ENCODE measurements at places on chromosomes 12 and 14.

GRCh38 chr12:111823891-111824290 is 18.1 kb upstream of the MAPKAPK5 start:
- DNase-seq = no peak

DNA sequence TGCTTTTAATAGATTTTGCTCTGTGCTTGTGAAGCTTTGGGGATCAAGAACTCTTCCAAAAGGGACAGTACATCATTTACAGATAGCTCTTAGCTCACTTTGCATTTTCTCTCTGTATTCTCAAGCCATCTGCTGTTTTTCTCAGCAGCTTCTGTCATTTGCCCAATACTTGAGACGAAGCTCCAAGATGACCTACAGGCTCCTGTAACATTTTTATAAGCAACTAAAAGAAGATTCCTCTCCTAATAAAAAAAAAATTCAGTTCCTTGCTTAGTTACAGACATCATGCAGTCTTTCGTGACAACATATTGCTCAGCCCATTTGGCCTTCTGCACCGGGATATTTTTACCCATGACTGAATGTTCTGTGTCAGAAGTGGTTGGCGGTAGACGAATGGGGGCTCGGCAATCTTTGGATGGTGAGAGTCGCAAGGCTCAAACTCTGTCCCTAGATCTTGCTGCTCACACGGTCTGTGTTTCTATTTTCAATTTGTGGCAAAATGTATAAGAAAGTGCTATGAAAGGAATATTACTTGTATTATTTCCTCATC is 215.6 kb downstream of the FSCB start:
- no peak for DNase-seq

DNA sequence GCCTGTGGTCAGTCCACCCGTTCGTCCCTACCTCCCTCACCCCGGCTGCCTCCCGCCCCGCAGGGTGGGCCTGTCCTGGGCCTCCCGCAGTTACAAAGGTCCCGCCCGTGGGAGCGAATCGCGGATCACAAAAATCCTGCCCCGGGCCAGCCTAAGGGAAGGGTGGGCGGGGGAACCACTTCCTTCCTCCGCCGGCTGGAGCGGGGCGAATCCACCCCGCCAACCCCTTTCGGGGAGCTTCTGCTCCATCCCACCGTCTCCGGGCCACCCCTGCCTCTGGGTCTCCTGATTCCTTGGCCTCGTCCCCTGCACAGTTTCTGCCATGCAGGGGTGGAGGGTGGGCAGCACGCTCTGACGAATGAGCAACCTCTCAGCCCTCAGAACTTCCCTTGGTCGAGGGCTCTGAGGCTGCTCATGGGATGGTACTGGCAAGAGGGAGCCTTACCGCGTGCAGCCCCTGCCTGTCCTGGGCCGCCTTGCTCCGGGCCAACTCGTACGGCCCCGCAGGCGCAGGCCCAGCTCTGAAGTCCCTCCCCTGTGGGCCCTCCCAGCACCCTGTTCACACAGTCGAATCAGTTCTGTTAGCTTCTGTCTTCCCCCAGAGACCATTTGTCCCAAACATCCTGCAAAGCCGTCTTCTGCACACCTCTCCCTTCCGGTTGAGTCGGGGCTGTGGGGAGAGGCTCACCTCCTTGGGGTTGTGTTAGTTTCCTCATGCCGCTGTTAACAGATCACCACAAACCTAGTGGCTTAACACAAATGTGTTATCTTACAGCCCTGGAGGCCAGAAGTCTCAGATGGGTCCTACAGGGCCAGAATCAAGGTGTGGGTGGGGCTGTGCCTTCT is 589 bp upstream of the HVCN1 start:
- peak; percentile 50 for DNase-seq

DNA sequence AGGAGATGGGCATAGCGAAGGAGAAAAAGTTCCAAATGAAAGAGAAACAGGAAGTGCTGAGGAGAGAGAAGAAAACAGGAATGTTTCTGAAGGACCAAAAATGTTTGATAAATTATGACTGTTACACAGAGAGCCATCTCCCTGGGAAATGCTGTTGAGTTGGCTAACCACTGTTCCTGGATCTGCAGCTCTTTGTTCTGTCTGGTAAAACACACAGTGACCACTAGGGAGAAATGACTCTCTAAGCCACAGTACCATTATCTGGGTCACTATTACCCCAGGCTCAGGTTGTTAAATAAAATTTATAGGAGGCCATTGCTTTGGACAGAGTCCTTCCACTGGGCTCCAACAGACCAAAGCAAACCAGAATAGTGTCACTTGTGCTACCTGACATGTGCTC is 219.3 kb downstream of the CRADD start:
- DNase-seq = no peak

DNA sequence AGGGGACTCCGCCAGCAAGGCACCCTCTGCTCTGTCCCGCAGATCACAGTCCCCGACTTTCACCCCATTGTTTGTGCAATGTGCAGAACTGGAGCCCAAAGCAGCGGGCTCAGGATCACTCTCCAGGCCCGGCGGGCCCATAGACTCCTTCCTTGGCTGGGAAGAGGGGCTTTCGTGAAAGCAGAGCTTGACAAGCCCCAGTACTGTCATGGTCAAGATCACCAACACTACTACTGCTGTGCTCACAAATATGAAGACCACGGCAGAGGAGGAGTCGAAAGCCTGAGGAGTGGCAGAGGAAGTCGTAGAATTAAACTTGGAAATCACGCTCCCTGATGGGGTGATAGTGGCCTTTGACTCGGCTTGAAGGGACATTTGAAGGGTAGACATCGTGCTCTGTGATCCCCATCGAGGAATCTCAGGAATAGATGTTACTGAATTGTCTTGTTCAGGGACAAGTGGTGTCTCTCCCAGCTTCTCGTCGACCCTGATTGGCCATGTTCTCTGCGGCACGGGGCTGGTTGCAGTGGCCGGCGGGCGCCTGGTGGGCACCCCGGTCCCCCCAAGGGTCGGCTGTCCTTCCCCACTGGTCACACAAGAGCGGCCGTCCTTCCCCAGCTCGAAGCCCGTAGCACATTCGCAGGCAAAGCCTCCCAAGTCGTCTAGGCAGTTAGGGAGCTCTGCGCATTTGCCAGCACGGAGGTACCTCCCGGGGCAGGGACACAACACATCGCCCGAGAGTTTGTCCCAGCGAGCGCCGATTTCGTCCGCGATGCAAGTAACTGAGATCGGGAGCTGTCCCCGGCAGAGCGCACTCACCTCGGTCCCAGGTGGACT is 1.1 kb downstream of the CLEC14A start:
- no peak for DNase-seq

DNA sequence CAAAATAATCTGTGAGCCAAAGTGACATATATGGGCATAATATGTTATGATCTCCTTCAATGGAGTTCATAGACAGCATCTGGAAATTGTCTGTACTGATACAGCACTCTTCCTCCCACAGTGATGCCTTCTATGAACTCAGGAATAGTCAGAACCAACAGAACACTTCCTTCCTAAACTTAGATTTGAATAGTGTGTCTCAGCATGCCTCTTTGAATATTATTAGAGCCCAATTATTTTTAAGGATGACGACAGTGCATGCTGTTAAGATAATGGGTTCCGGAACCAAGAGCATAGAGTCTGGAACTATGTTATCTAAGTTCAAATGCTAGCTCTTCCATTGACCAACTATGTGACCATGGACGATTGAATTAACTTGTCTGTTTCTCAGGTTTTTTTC is 386.6 kb upstream of the PRICKLE1 start:
- DNase-seq = no peak

DNA sequence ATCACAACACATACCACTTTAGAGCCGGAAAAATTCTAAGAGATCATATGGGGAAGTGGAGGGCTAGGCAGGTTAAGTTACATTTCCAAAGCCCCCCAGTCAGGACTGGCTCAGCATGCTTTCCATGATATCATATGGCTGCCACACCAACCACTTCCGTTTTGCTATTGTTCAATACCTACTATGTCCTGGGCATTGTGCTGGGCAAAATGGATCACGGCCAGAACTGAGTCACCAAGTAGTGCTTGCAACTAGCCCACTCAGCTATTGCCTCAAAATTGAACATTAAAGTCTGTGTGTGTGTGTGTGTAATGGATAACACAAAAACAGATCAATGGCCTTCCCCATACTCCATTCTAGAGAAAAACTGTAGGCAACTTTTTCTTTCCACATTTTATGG is 22.7 kb downstream of the WIF1 start:
- DNase-seq = no peak

GRCh38 chr12:65637774-65638173 is 186.5 kb upstream of the HMGA2 start:
- no peak for DNase-seq

DNA sequence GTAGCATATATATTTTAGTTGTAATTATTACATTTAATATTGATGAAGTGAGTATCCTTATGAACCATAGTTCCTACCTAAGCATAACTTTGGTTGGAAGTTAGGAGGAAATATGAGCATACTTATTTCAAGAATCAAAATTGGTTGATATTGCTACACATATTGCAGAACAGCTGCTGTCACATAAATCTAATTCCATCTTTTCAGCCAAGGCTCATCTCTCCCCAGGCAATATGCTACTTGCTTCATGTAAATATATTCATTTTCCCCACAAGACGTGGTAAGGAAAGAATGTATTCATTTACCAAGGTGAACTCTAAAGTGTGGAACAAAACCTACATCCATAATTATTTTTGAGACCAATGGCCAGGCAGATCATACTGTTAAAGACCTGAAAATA is 62.5 kb upstream of the HIF1A start:
- no peak for DNase-seq

DNA sequence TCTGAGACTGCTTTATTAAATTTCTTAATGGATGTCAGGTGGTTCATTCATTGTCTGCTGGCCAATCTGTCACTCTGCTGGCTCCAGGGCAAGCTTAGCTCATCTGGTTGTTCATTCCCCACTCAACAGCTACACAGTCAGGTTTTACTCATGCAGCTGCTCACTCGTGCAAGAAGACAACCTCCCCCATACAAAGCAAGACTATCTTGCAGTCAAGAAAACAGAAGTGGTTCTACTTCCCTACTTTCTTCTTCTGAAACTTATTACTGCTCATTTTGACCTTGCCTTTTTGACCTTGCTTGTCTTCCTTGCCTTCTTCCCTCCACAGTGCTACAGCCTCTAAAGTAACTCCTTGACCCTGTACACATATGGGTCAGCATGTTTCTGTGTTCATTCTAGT is 277.9 kb downstream of the SSPN start:
- DNase-seq = no peak

- DNase-seq = no peak
Observed at GRCh38 chr12:119406308-119406707, 71.8 kb downstream of the CCDC60 start.

GRCh38 chr12:120229487-120230325 is 28.8 kb upstream of the RPLP0 start:
- DNase-seq = no peak

GRCh38 chr12:49539406-49540228 is 787 bp downstream of the KCNH3 start:
- no peak for DNase-seq

- no peak for DNase-seq
Observed at GRCh38 chr14:59687663-59688062, 111.1 kb upstream of the CCDC175 start.

DNA sequence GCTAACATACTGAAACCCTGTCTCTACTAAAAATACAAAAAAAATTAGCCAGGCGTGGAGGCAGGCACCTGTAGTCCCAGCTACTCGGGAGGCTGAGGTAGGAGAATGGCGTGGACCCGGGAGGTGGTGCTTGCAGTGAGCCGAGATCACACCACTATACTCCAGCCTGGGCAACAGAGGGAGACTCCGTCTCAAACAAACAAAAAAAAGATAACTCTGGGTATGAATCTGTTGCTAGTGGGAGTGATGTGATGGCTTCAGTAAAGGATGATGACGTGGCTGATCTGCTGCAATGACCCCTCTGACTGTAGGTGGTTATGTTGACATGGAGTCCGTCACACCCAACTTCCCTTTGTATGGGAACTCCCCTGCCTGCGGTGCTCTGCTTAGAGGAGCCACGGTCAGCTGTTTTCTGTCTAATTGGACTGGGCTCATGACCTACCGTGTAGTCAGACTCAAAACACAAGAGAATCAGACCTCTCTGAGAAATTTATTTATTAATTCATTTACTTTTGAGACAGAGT is 59.1 kb upstream of the MED13L start:
- no peak for DNase-seq

DNA sequence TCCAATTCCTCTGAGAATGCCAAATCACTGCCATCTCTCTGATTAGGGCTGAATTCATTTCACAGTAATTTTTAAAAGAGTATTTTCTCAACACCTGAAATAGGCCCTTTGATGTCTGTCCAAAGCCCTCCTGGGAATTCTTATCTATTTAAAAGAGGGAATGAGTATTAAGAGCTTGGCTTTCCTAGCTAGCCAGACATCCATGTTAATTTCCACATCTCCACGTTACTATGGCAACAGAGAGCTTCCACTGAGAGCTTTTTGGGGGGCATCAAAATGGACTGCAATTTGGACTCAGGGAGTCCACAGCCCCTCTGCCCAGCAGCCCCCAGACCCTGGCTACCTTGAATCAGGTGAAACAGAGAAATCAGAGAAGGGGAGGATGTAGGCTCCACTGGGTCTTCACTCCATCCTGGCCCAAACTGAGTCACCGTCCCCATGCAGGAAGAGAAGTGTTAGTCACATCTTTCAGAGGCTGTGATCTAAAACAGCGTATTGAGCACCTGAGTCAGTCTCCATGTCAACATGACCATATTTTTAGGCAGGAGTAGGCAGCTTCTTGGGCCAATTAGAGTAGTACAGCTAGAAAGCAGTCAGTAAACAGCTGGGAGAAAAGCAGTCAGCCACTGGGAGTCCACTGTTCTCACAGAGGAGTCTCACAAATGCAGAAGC is 7.0 kb upstream of the FICD start:
- no peak for DNase-seq

GRCh38 chr12:129520739-129521138 is 383.1 kb downstream of the TMEM132D start:
- DNase-seq = no peak

DNA sequence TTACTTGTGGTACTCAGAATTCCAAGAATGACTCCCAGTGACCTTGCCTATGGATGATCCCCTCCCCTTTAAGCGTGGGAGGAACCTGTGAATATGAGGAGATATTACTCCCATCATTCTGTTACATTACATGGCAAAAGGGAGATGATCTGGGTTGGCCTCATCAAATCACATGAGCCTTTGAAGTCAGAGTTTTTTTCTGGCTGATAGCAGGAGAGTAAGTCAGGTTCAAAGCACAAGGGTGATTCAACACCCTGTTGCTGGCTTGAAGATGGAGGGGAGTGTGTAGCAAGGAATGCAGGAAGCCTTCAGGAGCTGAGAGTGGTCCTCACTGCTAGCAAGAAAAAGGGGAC is 9.1 kb upstream of the MDM2 start:
- DNase-seq = no peak

- no peak for DNase-seq
Observed at GRCh38 chr12:61991661-61992060, 268.5 kb upstream of the USP15 start.

- peak; percentile 9 for DNase-seq
Observed at GRCh38 chr12:1911598-1912575, 6.6 kb downstream of the CACNA2D4 start.
